Activated CD4-positive, alpha-beta T cell treated with anti-CD3 and anti-CD28 coated beads for 36 hours (primary cell): ENCODE measurements at places on chromosomes 12 and 14. TPM values are rescaled to one million over a fixed set of nuclear protein-coding genes. Genes with fewer than 3 reads are reported as not detected.

Gene ADGRD1
- 2.3 TPM for total RNA-seq

Gene SUOX
- 2.9 TPM for total RNA-seq

Gene DEGS2
- total RNA-seq: 2.6 TPM

DNA sequence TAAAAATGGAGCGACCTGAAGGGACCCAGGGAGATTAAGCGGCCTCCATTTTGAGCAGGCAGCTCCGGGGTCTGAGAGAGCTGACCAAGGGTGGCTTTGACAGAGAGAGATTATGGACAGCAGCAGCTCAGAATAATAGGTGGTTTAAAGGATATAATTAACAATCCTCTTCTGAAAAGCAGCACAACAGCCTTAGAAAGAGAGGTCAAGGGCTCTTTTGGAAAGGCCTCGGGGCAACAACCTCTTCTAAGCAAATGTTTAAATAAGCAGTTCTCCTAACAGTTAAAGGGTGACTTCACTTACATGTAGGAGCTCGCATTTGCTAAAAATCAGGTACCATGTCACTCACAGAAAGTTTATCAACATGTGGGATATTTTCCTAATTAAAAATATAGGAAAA lies 87.2 kb upstream of the FRMD6 start:
- H3K4me1 ChIP-seq: peaks cover 18% of the 10 kb centered on the region
- no peak overlapping the region for H3K27ac ChIP-seq
- no peak for DNase-seq
- H3K4me3 ChIP-seq: no peak overlapping the region

GRCh38 chr12:85266356-85266755 lies 13.7 kb upstream of the ALX1 start:
- H3K27me3 ChIP-seq: no peaks in the 10 kb centered on the region
- H3K4me1 ChIP-seq: no peaks in the 10 kb centered on the region
- no peak overlapping the region for H3K4me3 ChIP-seq
- no peaks in the 10 kb centered on the region for H3K36me3 ChIP-seq

GRCh38 chr12:40233741-40234367 lies 9.1 kb downstream of the LRRK2 start:
- no peak for DNase-seq
- H3K4me3 ChIP-seq: no peak overlapping the region
- no peak overlapping the region for H3K27ac ChIP-seq
- H3K36me3 ChIP-seq: no peaks in the 10 kb centered on the region
- H3K27me3 ChIP-seq: peaks cover 3% of the 10 kb centered on the region

- DNase-seq: peak; percentile 71
- H3K4me1 ChIP-seq: peaks cover 3% of the 10 kb centered on the region
- no peak within 1 kb of the TSS for H3K27ac ChIP-seq
- H3K4me3 ChIP-seq: no peak within 1 kb of the TSS
- no peaks in the 10 kb centered on the region for H3K36me3 ChIP-seq
- H3K27me3 ChIP-seq: peaks cover 31% of the 10 kb centered on the region
Measured at GRCh38 chr14:92922883-92923743, at the start of gene CHGA. TSS of gene CHGA (plus strand) at chr14:92923150. CDS start at chr14:92923360, 210 bp downstream.
